Stimulated activated naive B cell treated with anti-CD40 and anti-IgM and Interleukin-4, amounts not matched to agents 10 μg/mL and 1 μg/mL and 100 μg/mL, for 72 hours (primary cell): ENCODE measurements at places on chromosomes 4 and X.
A peak's percentile ranks its signal among the peaks of the same experiment; 100 is the strongest.

- no peak for DNase-seq
Observed at GRCh38 chr4:24980740-24981139, 50.0 kb downstream of the LGI2 start.

DNA sequence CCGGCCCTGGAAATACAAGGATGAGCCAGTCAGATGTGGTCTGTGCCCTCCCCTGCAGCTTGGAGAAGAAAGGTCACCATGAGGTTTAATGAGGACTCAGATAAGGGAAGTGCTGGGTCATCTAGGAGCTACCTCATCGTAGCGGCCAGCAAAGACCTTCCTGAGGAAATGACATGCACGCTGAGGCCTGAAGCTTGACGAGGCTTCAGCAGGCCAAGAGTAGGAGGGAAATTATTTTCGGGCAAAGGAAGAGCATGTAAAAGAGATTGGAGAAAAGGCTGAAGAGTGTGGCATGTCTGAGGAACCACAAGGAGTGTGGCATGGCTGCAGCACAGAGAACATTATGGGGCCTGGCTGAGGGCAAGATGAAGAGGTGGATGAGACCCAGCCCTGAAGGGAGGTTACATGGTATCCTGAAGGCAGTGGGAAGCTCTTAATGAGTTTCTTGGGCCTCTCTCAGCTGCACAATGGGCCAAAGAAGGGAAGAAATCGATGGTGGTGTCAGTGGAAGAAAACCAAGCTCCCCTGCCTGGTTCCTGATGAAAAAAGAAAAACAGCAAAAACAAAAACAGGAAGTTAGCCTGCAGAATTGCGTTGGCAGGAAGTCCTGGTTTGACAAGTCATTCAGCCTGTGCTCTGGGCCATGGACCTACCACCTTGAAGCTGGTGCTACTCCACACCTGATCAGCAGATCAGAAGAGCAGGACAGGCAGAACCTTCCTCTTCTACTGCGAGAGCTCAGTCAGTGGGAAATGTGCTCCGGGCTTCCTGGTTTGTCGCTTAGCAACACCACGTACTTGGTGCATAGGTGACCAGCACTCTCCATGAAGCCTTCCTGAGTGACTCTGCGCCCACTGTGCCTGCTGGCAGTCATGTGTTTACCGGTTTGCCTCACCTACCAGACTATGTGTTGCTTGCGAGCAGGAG, 134.5 kb upstream of the KLF3 start:
- peak; percentile 58 for DNase-seq

- DNase-seq, result no peak
Observed at GRCh38 chr4:178198691-178199090, 756.5 kb upstream of the AGA start.

DNA sequence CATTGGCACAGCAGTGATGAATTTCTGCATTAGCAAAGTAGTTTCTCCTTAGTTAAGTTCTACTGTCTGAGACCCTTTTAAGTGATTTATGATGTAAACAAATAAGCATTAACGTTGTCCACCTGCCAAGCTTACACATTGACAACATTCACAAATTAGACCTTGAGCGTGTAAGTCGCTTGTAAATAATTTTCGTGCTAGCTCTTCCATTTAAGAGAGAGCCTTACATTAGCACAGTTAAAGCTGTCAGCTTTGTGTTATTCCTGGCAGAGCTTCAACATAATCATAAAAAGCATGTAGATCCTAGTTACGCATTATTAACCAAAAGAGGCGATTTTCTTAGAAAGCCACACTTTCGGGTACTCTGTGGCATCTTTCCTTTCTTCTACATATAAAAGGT, 127.7 kb downstream of the DCTD start:
- no peak for DNase-seq

DNA sequence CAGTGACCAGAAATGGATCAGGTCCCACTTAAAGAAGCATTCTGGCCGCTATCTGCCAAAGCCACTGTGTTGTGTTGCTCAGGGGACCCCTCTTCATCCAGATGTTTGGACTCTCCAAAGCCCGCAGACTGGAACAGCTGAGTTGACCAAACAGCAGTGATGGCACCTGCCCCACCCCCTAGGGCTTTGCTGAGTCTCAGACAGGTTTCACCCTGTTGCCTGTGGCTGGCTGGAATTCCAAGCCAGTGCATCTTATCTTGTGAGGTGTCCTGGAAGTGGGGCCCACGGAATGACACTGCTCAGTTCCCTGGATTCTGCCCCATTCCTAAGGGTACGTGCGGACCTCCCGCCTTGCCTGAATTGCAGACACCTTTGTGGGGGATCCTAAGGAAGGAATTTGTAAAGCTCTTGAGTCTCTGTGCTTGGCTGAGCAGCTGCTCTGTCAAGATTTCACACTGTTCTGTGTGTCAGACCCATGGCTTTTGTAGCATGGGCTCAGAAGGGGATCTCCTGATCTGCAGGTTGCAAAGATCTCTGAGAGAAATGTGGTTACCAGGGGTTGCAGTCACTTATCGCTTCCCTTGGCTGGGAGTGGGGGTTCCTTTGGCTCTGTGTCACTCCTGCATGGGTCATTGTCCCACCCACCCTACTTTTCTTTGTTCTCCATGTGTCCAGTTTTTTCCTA, 1707.9 kb upstream of the PCDH10 start:
- DNase-seq, result no peak

- DNase-seq, result no peak
Observed at GRCh38 chrX:70916754-70917153, 8.2 kb upstream of the TEX11 start.
